ENCODE measurements at places on chromosomes 4 and X. TPM values are rescaled to one million over a fixed set of nuclear protein-coding genes. Genes with fewer than 3 reads are reported as not detected.

The TMEM35A gene
- not detected for total RNA-seq

- no peak for DNase-seq
These were observed 645.4 kb upstream of the TENM3 start for GRCh38 chr4:181597766-181598165.

The C4orf50 gene
- total RNA-seq: 0.10 TPM

- no peak for DNase-seq
These were observed 66.5 kb upstream of the IL1RAPL1 start for GRCh38 chrX:28520786-28521185.

The SLIT2 gene
- total RNA-seq: not detected

- DNase-seq: no peak
These were observed 60.9 kb upstream of the IBSP start for GRCh38 chr4:87738483-87738882.

Measured in activated CD4-positive, alpha-beta memory T cell treated with anti-CD3 and anti-CD28 coated beads for 36 hours (primary cell).